ENCODE measurements at places on chromosomes 4 and X.

DNA sequence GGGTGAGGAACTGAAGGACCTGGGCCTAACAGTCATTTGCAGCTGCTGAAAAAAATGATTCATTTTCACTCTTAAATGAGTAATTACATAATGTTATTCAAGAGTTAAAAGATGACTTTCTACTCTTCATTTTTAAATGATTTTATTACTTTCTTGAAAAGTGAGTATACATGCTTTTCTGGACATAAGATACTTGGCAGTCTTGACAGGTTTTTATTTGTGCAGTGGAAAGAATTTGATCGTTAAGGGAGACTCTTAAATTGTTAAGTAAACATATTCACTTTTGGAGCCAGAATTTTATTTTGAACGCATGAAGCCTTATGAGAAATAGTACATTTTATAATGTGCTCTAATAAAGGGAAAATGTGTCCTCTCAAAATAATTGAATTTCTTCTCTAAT lies 245.7 kb downstream of the TENM3 start:
- no peak for DNase-seq

DNA sequence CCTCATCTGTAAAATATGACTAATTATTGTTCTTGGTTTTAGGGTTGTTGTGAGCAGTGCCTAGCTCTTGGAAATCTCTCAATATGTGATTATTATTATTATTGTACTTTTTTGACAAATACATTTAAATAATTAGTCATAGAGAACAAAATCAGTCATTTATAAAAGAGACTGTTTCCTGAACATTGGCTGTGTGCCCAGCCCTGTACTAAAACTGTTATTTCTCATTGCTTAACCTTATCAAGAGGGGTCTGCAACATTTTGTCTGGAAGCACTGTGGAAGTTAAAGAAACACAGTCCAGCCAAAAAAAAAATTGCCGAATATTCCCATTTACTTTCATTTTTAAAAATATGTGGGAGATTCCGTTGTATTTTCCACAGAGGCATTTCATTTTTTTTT lies 989.2 kb upstream of the SLIT2 start:
- no peak for DNase-seq

GRCh38 chr4:107578321-107578720 lies 141.7 kb downstream of the PAPSS1 start:
- no peak for DNase-seq

DNA sequence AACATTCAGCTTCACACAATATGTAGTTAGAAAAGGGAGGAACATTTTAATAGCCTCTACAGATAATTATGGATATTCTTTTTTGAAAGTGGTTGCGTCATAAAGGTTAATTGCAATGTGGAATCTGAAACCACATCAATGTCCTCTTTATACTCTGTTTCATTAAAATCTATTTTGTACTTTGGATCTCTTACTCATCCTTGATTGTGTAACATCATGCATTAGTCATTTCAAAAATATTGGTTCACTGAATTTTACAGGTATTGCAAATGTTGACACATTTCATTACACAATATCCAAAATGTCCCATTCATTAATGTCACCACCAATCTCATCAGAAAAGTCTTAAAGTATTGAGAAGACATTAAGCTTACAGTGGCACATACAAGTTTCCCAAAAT lies 62.7 kb upstream of the USP9X start:
- DNase-seq, result no peak

DNA sequence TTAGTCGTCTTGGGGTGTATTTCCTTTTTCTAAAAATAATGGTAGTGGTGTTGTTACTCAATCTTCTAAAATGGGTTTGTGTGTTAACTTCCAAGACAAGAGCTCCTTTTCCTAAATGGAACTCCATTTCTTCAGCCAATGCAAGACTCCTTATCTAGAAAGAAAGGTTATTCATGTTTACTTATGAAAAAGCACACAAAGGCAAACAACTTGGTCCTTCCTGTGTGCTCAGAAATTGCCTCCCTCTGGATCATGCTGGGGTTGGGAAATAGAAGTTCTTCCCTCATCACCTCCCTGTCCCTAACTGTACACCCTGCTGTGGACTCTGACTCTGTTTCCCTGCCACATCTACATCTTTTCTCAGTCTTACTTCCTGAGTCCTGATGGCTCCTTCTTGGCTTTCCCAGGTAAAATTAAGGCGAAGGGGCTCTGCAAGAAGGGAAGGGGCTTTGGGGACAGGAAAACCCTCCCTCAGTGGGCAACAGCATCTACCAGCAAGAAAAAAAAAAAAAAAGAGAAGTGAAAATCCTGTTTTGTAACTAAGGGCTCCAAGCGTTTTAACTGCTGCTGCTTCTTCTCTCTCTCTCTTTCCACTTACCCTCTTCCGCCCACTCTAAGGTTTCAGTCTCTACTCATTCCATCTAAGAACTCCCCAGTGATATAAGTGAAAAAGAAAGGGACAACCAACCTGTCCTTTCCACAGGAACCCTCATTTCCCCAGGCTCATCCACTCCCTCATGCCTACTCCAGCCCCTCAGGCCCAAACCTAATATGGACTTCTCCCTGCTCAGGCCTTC lies 19.8 kb upstream of the TASL start:
- DNase-seq, result no peak

DNA sequence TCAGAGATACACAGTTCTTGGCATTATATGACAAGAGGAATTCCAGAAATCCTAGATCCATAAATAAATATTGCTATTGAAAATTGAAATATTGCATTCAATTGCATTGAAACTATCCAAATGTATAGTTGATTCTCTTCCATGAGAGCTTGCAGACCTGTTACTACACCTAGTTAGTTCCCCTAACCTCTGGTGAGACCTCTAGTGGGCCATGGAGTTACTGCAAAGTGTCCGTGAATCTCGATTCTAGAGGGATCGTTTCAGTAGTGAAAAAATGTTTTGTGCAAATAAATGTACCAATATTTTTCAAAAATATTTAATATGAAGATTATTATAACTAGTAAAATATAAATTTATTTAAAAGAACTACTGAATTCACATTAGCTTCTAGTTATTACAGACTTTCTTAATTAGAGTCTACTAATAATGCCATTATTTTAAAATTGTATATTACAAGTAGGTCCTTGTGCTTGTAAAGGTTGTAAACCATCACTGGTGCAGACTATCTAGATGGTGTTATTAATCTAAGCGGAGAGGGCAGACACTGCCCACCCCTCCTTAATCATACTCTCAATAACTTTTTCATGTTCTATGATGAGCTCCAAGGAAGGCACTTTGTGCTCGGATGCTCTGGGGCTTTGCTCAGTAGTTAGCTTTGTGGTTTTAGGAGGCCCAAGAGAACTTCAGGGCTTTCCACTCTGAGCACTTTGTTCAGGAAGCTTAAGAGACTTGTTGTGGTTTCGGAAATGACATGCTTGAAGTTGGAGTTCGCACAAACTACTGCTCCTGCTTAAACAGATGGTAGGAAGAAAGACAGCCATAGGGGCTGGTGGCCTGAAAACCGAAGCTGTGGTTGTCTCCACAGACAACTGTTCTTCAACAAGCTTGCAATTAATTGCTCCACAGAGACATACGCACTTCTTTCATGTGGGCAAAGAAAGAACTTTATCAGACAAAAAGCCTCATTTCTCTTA lies 42.8 kb downstream of the IL21 start:
- DNase-seq, result peak; percentile 100

- no peak for DNase-seq
Observed at GRCh38 chr4:10025230-10025806, 4.0 kb upstream of the SLC2A9 start.

GRCh38 chr4:16001484-16001858 lies 38.5 kb upstream of the FGFBP2 start:
- peak; percentile 57 for DNase-seq

DNA sequence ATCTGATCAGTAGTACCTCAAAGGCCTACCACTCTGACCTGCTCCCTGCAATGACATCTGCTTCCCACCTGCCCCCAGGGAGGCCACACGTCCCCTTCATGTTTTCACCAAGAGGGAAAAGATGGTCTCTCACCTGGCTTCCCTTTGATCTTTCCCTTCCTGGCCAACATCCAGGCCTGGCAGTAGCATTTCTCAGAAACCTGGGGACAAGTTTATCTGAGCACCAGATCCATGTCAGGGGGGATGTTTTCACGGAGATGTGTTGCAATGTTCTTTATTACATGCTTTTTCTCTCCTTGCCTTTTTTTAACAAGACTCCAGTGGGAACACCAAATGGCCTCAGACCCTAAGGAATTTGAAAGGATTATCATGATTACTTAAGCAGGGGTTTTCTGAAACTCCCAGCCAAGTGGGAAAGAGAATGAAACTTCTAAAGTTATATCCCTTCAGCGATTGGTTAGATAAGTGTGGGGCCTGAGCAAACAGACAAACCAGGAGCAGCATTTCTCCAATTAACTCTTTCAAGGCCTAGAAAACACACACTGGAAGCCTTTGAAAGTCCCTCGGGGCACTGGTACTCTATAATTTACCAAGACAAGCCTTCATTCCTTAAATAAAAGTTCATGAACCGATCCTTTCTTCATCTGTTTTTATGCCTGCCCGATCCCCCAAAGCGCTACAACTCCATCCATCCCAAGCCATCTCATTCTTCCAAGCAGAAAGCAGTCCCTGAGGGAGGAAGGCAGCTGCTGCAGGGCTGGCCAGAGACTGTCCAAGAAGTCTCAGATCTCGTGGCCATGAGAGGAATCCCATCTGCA lies 94.1 kb downstream of the BCOR start:
- no peak for DNase-seq

DNA sequence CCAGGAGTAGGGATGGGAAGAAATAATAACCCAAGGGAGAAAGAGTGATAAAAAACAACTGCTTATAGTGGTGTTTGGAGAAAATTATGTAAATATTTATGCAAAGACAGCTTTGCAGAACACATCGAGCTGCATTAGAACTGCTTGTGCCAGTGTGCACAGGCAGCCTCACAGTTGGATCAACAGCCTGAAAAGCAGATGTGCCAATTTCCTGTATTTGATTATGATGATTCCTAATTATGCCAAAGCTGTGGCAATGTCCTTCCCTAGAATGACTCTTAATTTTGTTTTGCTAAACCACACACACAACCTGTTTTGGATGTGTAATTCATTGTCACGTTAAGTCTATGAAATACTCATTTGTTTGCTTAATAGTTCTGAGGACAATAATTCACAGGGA lies 30.6 kb upstream of the ANTXR2 start:
- no peak for DNase-seq

DNA sequence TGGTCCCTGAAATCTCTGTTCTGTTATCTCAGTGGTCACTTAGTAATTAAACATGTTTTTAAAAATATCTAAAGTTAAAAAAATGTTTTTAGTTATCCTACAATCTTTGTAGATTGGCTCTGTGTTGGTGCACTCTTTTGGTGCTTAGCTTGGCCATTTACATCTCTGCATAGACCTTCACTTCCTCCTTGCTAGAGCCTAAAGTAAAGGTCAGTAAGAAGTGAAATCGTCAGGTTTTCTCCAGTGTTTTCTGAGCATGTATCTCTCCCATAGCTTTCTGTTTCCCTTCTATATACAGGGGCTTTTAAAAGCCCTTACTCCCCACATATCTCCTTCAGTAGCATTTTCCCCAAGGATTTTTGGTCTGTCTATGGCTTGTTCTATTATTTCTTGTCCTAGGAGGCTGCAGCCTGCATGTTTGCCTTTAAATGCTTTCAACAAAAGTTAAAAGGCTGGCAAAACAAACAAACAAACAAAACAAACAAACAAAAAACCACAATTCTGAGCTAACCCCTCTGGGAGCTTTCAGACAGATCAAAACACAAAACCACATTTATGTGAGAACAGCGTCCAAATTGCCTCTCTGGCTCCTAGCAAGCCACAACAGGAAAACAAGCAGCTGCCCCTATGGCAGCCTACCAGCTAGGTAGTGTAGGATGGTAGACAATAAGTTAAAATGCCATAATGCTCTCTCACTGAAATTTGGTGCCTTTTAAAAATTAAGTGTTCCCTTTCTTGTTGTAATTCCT lies 27.3 kb upstream of the GPRASP2 start:
- no peak for DNase-seq

- DNase-seq, result no peak
Observed at GRCh38 chr4:145564540-145564939, 54.6 kb upstream of the MMAA start.

- DNase-seq, result no peak
Observed at GRCh38 chr4:145720656-145721055, 40.7 kb downstream of the C4orf51 start.

DNA sequence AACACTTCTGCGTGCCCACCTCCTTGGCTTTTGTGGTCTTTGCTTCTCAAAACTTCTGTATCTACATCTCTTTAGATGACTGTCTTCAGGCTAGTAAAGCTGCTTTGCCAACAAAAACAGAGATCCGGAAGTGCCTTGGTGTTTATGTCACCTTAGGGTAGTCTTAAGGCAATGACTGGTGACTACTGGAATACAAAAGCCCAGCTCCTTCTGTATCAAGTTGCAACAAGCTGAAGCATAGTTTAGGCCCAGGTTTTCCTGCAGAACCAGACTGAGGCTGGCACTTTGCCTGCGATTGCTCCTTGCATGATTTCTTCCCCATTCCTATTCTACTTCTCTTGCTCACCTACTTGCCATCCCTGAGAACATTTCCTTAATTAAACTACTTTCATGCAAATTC lies 333.8 kb downstream of the DMD start:
- DNase-seq, result no peak

DNA sequence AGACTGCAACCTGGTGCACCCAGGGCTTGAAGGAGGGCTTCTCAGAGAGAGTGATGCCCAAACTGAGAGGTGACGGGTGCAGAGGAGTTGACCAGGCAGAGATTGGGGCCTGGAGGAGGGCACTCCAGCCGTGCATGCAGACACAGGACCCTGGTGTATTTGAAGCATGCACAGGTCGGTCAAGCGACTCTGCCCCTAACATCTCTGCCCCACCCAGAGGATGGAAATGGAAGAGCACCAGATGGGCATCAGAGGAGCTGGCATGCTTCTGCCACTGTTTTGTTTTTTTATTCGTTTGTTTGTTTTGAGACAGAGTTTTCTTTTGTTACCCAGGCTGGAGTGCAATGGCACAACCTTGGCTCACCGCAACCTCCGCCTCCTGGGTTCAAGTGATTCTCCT lies 320.9 kb downstream of the EVC2 start:
- no peak for DNase-seq

DNA sequence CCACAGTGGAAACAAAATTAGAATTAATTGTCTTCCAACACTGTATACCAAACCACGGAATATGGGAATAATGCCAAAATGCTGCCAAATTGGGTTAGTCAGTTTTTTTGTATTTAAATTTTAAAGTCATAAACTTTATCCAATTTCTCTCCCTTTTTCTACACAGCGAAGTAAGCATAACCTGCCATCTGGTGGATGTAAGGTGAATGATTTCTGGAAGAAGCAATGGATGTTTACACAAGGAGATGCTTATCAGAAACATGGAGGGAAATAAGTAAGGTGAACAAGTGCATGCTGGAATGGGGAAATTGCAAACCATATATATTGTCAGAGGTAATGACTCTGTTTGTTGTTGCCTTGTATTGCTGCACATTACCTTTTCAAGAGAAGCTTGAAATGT lies 691.9 kb downstream of the TECRL start:
- peak; percentile 24 for DNase-seq

Data from Jurkat, Clone E6-1 (cell line).